ENCODE measurements at places on chromosomes 6 and 20.

DNA sequence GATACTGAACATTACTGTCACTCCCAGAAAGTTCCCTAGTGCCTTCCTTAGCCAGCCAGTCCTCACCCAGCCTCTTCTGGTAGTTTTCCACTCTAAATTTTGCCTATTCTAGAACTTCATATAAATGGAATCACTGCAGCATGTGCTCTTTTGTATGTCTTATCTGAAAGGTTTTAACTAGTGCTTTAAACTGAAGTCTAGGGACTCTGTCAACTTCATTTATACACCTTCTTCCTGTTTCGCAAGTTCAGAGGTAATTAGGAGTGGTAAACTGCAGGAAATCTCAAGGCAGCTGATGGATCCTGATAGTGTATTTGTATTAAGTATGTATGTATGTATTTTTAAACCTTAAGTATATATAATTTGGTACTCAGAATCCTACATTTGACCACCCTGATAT is 94.3 kb downstream of the TCP11 start:
- no peak for DNase-seq

- no peak for DNase-seq
These were observed 136.0 kb downstream of the GJA1 start for GRCh38 chr6:121571455-121571854.

DNA sequence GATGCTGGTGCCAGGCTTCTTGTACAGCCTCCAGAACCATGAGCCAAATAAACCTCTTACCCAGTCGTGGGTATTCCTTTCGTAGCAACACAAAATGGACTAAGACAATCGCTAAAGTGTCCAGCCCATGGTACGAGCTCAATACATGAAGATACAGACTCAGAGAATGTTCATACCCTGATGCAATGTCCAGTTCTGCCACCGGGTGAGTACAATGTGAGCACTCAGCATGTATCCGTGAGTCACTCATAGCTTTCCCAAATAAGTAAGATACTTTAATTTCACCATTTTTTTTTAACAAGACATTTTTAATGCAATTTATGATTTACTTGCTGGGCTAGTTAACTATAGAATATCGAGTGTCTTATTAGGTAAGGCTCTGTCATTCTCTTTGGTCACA is 26.7 kb upstream of the PDE10A start:
- DNase-seq: peak; percentile 30

- DNase-seq: no peak
These were observed 11.7 kb downstream of the VNN2 start for GRCh38 chr6:132746048-132746447.

GRCh38 chr6:38555606-38556005 is 84.1 kb downstream of the BTBD9 start:
- no peak for DNase-seq

- DNase-seq: no peak
These were observed 67.6 kb upstream of the TMEM200A start for GRCh38 chr6:130298258-130298657.

GRCh38 chr6:155419161-155419560 is 36.5 kb downstream of the NOX3 start:
- peak; percentile 40 for DNase-seq

- no peak for DNase-seq
These were observed 24.6 kb downstream of the DAAM2 start for GRCh38 chr6:39816747-39817146.

DNA sequence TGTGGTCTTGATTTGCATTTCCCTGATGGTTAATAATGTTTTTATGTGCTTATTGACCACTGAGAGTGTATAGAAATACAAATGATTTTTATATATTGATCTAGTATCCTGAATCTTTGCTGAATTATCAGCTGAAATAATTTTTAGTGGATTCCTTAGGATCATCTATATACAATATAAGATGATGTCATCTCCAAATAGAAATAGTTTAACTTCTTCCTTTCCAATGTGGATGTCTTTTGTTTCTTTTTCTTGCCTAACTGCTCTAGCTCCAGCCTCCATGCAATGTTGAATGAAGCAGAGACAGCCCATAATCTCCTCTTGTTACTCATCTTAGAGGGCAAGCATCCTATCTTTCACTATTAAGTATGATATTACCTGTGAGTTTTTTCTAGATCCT is 226.4 kb downstream of the GMDS start:
- DNase-seq: no peak

DNA sequence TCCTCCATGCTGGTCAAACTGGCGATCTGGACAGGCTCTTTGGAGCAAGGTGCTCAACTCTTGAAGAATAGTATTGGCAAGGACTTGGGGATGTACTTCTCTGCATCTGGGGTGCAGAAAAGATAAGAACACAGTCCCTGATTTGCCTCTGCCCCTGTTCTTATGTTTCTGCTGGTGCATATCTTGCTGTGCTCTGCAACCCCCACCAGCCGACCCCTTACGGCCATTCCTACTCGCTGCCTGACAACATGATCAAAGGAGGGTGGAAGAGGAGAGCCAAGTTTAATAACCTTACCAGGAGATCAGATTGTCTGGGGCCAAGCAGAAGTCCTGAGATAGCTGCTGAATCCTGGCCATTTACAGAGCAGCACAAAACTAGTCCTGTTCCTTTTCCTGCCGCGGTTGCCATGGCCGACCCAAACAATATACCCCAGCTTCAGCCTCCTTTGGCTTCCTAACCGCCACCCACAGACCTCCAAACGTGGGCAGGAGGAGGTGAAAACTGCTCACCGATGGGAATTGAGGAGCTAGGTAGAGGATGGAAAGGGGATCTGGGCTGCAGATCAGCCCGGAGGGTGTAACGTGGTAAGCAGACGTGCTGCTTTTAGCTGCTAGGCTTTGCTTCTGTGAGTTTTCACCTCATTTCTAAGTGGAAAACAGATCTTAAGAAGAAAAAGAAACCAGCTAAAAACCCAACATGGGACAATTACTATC is 60.9 kb downstream of the ATXN1 start:
- DNase-seq: no peak

DNA sequence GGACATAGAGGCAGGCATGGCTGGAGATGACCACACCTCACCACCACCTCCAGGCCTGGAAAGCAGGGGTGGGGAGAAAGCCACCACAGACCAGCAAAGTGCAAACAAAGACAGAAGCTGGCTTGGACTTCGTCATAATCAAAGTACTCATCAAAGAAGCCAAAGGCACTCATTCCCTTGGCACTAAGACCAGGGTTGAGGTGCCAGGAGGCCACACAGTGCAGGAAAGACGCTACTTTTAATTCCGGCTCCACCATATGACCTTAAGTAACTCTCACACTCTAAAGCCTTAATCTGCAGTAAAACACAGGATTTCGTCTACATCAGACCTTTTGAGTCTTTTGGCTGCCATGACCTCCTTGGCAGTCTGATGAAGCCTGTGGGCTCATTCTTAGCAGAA is 123.1 kb downstream of the HIVEP2 start:
- DNase-seq: no peak

- DNase-seq: no peak
These were observed 184.4 kb downstream of the UNC5CL start for GRCh38 chr6:40854592-40854991.

DNA sequence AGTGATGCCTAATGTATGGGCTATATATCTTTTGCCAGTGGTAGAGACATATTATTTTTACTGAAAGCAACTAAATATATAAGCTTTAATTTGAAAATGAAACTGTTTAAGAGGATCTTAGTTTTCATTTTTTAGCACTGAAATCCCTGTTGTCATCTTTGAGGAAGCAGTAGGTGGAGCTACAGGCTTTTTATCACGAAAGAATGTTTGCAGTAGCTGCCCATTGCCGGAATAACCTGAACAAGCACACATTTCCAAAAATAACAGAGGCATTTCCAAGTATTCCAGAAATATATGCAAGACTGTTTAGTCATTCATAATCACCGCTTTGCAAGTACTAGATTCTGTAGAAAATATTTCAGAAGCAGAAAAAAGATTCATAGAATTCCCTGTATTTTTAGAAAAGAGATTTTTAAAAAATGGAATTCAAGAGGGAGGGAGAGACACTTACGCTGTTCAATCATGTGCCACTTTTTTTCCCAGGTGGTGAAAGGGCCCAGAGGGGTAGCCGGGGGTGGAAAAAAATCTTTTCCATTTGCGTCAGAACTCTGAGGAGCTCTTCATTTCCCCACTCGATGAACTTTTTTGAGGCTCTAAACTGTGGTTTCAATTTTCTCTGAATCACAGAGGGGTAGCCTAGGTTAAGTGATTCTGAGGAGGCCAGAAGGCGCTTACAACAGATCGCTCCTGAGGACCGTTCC is 142.5 kb upstream of the FERMT1 start:
- DNase-seq: peak; percentile 71

- DNase-seq: no peak
These were observed 155.1 kb downstream of the DTNBP1 start for GRCh38 chr6:15507746-15508145.

- DNase-seq: no peak
These were observed 40.0 kb downstream of the PHIP start for GRCh38 chr6:79038061-79038460.

DNA sequence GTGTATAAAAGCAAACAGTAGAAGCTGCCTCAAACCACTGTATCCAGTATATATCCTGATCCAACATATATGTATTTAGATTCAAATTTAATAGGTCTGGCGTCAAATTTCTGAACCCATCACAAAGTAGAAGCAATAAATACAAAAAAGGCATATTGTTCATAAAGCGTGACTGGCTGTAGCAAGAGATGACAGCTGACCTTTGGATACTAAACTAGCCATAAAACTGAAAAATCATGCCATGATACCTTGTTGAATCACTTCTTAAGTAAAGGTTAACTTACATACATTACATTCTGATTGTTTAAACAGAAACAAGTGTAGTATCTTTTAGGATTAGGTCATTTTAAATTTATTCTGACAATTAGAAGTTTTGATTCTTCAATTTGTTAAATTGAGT is 372.0 kb upstream of the FLRT3 start:
- no peak for DNase-seq

DNA sequence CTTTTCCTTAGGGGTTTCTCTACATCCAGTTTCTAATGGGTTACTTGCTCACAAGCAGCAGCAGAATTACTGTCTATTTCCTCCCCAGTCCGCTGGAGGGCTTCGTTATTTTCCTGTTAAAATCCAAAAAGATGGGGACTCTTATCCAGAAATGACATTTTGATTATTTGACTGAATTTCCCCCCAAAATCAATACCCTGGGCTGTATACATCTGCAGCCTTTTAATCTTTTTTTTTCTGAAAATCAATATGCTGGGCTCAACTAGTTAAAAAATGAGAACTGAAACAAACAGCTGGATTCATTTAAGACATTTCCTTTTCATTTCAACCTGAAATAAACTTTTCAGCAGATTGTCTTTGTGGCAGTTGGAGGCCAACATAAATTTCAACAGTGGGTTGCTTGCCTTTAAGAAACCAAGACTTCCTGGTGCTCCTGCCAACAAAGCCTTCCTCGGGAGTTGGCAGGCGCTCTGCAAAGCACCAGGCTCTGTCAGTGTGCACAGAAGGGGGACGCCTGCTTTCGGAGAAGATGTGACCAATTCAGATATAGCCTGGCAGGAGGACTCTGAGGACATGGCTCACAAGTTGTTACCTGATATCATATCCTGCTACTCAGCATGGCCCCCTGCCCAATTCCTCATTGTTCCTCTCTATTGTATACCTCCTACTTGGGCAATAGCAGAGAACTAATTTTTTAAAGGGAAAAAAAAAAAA is 204.7 kb upstream of the ARG1 start:
- peak; percentile 5 for DNase-seq

DNA sequence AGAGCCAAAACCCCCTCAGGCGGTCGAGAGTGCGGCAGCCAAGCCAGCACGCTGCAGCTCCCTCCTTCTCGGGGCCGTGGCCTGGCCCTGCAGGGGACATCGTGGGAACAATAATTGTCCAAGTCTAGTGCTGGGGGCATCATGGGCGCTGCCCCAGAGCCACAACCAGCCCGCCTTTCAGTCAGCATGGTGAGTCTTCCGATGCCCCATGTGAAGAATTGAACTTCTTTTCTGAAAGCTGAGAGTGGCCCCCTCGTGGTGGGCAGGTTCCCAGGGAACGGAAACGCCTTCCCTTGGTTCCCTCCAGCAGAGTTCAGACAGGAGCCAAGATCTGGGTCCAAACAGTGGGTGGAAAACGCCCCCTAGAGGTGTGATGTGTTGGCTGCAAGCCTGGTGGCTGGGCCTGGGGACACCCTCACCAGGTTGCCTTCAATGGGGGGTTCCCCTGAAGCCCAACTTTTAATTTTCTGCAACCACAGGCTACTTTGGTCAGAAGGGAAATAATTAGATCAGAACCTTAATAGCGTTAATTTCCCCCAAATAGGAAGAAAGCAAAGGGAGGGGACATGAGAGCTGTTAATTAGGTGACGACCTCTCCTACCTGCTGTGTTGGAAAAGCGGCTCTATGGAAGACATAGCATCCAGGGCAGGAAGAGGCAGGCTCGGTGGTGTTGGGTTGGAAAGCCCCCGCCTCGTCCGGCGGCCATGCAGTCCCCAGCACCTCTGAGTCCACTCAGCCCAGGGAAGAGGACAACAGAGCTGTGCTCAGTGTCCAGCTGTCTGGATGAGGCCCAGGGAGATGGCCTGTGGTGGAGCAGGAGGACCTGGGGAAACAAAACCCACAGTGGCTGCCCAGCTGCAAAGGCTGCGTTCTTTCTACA is 4.7 kb upstream of the MRGBP start:
- peak; percentile 89 for DNase-seq

- no peak for DNase-seq
These were observed 203.5 kb downstream of the EPM2A start for GRCh38 chr6:145531822-145532221.

DNA sequence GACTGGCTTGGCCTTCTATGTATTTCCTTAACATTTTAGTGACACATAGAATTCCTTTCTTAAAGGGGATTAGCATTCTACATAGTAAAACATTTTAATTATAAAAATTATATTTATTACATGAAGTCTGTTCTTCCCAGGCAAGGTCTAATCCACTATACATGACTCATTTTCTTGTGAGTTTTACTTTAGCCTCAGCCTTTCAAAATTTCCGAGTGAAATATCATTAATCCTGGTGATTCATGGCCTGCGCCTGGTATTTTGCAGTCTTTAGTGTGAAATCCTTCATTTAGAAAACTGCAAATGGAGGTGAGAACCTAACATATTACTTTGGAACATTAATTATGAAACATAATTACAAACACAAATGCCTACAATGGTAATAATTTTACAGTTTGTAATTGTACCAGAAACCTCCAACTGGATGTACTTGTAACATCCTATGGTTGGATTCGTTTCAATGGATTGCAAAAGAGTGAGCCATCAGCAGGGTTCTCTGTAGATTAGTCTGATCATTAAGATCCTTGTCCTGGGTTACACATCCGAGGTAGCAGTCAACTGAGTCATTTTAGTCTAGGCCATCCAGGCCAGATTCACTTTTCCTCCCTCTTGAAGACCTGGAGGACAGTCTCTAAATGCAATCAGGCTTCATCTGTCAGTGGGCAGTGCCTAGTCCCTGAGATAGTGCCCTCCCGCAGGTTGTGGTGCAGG is 272.0 kb downstream of the PACRG start:
- DNase-seq: peak; percentile 34

Data from fibroblast of skin of back (primary cell).